CD8-positive, alpha-beta T cell (primary cell): ENCODE measurements at places on chromosomes 1 and 21.
A peak's percentile ranks its signal among the peaks of the same experiment; 100 is the strongest.

DNA sequence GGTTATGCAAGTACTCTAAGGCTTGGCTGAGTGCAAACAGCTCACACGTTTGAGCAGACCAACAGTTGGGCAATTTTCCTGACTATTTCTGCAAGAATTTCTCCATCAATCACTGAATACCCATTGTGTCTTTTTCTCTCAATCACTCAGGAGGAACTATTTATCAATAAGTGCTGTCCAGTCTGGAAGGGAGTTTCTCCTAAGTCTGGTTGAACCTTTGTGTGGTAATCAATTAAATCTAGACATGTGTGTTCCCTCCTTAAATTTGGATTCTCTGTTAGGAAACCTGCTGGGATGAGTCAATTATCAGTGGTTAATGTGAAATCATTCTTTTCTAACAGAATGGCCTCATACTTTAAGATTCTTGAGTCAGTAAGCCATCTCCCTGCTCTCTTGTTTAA, 6.8 kb upstream of the AADACL3 start:
- DNase-seq: no peak

GRCh38 chr1:204162494-204163074, 3.6 kb downstream of the REN start:
- peak; percentile 61 for DNase-seq

- no peak for DNase-seq
These were observed 364.9 kb downstream of the PRDM2 start for GRCh38 chr1:14064649-14065442.

GRCh38 chr1:113981962-113982931, 3.0 kb downstream of the OLFML3 start:
- DNase-seq: no peak

DNA sequence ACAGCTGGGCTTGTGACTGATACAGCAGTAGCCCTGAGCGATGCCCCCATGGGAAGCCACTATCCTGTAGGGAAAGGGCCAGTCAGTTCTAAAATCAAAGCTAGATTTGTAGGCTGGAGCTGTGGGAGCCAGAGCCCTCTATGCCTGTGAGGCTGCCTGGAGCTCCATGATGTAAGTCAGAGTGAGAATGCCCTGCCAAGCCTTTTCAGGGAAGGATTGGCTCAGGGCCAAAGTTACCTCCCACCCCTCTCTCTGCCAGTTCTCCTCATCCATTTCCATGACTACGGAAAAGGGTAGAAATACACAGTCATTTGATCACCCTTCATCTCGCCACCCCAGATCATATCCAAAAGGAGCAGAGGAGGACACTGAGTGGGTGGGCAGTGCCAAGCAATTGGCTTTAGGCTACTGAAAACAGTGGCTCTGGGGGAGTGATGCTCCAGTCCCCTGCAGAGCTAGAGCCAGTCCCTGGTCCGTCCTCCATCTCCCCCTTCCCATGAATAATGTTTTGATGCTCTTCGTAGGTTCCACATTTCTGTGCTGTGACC, 59.5 kb upstream of the KCNA3 start:
- DNase-seq: no peak

GRCh38 chr1:32066489-32066873, 6.3 kb upstream of the TMEM39B start:
- no peak for DNase-seq

DNA sequence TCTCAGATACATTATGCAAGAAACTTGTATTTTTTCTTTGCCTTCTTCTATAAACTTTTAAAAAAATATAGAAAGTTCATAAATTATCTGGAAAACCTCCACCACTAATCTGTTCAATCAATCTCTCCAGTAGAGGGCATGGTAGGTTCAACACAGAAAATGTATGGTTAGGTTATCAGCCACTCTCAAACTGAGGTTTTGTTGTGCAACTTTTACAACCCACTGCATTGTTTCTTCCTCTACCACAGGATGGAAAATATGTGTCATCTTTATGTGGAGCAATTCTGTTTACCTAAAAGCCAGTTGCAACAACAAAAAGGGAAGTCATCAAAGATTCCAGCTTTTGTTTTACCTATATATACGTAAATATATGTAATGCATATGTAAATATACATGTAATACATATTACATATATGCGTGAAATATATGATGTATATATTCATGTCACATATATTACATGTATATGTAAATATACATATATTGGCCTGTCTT, 3.0 kb upstream of the RGS2 start:
- DNase-seq: no peak

DNA sequence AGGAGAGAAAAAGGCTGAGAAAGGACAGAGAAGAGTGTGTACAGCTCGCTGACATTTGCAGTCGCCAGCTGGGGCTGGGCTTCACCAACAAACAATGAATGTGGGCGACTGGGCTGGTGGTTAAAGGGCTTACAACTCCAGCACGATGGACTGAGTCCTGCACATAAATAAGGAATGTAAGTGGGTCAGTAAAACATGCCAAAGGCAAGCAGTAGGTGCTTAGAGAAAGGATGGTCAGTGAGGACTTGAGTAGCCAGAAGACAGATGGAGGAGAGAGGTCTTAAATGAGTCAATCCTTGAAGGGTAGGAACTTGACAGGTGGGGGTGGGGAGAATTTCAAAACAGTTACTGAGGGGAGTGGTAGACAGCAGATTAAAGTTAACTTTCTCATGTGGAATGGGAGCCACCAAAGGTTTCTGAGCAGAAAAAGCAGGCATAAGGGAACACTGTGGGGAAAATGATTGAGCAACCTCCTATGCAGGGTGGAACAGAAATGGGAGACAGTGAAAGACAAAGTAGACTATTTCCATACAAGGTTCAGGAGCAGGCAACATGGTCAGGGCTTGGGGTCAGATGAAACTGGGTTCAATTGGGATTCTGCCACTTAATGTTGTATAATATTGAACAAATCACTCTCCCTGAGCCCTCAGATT, 37.4 kb downstream of the GADD45A start:
- DNase-seq: no peak

- no peak for DNase-seq
These were observed 24.5 kb downstream of the CFHR5 start for GRCh38 chr1:197001828-197002227.

GRCh38 chr1:3106216-3106615, 37.2 kb downstream of the PRDM16 start:
- DNase-seq: no peak

GRCh38 chr1:218916720-218917119, 257.0 kb upstream of the LYPLAL1 start:
- DNase-seq: no peak

DNA sequence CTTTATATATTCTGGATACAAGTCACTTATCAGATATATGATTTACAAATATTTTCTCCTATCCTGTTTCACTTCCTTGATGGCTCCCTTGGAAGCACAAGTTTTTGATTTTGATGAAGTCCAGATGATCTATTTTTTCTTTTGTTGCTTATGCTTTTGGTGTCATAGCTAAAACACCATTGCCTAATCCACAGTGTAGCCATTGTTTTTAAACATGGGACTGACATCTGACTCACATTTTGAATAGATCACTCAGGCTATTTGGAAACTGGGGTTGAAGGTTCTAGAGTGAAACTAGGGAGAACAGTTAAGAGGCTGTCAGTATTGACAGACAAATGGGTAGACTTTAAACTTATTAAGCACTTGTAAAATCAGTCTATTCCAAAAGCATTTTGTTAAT, 16.6 kb downstream of the AK4 start:
- no peak for DNase-seq

DNA sequence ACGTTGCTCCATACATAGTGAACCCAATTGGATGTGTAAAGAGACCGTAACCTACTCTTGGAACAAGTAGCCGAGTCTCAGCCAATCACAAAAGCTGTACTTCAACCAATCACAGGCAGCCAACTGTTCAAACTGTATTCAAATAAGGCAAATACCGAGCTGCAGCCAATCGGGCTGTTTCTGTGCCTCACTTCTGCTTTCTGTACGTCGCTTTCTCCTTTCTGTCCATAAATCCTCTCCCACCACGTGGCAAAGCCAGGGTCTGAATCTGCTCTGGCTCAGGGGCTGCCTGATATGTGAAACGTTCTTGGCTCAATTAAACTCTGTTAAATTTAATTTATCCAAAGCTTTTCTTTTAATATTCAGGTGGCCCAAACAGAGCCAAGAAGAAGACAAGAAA, 210.3 kb downstream of the URB2 start:
- DNase-seq: no peak

GRCh38 chr1:8889925-8890785, 11.7 kb upstream of the ENO1 start:
- DNase-seq: no peak

- no peak for DNase-seq
These were observed 23.4 kb downstream of the KRTAP19-8 start for GRCh38 chr21:31014891-31015290.

DNA sequence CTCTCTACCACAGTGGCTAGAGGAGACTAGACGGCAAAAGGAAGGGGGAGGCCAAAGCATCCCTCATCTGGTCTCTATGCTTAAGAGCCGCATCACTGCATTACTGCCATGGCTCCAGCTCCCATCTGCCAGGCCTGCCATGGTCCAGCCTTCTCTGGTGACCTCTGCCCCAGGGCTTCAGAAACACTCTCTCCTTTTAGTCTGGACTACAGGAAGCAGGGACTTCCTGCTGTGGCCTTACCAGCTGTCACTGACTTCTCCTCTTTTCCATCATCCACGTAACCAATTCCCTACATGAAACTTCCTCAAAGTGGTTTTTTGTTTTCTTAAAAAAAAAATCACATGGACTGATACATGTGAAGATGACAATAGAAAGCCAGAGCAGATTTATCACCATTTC, 323.1 kb upstream of the NFIA start:
- no peak for DNase-seq

GRCh38 chr1:71944006-71944405, 338.3 kb downstream of the NEGR1 start:
- DNase-seq: no peak

DNA sequence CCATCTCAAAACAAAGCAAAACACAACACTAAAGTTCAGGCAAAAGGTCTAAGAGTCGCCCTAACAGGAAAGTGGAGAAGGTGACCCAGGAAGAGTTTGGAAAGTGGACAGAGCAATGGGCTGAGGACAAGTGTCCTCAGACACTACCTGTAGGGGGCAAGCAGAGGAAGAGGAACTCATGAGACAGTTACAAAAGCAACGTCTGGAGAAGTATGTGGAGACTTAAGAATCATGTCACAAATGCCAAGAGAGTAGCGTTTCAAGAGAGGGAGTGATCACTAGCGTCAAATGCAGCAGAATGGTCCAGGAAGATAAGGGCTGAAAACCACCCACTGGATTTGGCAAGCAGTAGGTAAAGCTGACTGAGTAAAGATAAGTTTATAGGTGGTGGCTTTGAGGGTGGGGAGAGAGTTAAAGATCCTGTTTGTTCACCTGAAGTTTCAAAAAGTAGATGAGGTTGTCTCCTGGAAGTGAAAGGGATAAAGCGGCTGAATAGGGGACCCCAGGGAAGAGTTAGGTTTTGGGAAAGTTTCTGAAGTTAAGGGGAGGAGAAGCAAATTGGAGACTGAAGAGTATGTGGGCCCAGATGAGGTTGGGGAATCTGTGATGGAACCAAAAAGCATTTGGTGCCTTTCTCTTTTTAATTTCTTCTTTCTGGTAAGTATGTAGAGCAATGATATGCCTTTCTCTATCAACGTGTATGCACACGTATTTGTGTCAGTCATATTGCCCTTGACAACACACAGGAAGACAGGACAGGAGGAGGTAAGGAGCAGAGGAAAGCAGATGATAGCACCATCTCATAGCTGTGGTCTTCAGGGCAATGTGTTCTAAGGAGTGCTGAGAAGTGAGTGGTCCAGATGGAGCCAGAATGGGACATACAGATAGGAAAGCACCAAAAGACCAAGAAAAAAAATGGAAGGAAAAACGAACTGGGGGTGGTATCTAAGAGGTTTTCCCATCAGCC, 3.1 kb downstream of the BSDC1 start:
- DNase-seq: no peak

DNA sequence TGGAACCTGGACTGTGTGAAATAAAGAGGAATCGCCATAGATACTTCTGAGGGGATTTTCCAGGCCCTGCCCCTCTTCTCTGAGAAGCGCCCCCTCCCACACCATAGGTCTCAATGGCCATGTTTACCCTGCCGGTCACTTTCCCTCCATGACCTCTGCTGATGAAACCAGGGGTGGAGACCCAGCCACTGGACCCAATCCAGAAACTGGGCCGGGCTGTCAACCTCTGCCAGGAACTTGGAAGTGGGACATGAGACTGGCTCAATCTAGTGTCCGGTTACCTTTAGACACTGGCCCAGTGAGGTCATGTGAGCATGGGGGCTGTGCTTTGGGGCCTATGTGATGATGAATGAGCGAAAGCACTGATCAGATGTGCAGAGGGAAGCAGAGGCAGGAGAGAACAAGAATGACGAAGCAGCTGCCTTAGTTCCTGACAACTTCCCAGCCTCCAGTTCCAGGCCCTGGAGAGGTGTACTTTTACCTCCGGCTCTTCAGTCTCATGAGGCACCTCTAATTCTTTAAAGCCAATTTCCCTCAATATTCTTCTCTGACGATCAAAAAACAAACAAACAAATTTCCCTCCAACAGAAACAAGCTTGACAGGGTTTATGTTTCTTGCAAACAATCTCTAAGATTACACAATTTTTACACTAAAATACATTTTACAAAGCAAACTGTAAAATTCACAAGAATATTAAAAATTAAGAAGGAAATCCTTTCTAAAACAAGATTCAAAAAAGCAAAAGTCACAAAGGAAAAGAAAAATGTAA, 4.9 kb downstream of the ASAP3 start:
- no peak for DNase-seq
